Stimulated activated CD4-positive, alpha-beta T cell treated with anti-CD3 and anti-CD28 coated beads, Interleukin-15, amount 100 ng/mL, for 1 hour (primary cell): ENCODE measurements at places on chromosomes 2 and 18.

DNA sequence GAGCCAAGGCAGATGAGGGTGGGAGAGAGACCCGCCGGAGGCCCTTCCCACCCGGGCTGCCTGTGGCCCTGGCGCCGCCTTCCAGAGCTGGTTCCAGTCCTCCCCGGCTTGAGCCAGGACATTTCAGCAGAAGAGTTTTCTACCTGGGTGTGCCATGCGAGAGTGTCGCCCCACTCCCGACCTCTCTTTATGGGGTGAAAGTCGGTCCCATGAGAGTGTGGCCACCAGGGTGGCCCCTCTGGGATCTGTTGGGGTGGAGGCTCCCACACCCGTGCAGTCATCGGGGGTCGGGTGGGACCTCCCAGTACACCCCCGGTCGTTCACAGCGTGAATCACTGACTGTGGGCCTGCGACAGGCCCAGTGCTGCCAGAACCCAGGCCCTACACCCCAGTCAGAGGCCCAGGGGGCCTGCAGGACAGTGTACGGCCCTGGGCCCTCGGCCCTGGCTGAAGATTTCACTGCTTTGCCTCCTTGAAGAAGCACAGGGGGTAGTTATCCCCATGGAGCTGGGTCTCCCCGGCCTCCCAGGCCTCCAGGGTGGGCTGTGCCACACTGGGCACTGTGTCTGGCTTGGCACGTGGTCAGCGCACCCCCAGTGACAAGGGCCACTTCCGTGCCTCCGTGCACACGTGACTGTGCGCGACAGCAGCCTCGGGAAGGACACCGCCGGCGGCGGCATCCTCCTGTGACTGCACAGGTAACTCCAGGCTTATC lies 5.9 kb downstream of the NFATC1 start:
- DNase-seq = no peak

DNA sequence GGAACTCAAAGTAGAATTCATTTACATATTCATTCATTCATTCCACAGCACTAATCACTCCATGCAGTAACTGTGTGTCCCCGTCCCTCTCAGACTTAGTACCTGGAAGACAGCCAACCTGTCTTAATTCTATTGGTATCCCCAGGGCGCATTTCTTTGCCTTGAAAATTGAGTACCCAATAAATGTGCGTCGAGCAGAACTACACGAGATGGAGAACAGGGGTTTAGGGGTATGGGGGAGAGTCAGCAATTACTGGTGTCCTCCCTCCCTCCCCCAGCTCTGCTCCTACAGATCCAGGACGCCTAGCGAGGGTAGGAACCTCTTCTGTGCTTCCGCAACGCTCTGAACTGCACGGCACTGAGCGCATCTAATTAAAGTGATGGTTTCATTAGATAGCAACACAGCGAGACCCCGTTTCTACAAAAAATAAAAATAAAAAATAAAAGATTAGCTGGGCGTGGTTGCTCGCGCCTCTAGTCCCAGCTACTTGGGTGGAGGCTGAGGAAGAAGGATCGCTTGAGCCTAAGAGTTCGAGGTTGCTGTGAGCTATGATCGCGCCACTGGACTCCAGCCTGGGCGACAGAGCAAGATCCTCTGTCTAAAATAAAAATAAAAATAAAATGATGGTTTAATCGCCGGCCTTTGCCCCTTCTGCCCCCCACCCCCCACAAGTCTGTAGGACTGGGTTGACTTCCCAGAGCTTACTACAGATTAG lies 614 bp upstream of the FKBP1B start:
- DNase-seq = no peak

DNA sequence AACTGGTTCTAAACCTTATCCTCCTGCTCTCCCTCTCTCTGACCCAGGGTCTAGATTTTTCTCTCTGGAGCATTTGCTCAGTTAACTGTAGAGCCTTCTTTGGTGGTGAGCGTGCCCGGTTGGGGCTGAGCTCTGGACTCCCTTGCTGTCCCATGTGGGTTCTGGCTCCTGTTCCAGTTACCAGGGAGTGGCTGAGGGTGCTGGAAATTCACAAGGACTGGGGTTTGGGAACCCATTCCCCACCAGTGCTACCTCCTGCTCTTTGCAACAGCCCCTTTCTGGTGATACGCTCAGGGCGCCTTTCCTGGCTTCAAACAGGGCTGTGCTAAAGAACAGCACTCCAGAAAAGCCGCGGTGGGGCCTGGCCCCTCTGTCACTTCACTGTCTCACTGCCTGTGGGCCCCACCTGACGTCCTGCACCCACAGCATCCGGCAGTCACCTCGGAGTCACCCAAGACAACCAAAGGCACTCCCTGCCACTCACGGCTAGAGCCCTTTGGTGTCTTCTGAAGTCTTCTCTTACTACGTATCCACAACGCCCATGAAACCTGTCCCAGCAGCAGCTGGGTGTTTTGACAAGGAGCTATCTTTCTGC lies 41.3 kb downstream of the CAPN13 start:
- DNase-seq = no peak

DNA sequence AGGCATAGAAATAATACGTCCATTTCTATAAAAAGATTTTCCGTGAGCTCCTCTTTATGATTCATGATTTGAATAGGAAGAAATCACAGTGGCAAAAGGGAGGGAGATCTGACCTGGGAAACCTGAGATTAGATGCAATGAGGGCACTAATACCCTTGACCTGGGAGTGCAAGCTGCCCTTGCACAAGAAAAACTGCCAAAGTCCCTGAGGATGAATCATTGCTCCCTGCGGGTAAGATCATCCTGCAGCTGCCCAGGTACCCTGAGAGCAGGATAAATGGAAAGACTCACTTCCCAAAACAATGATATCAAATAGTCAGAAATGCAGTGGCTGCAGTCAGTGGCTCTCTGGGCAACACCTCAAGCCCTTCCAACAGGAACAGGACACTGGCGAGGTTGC lies 11.6 kb downstream of the FHL2 start:
- DNase-seq = no peak

DNA sequence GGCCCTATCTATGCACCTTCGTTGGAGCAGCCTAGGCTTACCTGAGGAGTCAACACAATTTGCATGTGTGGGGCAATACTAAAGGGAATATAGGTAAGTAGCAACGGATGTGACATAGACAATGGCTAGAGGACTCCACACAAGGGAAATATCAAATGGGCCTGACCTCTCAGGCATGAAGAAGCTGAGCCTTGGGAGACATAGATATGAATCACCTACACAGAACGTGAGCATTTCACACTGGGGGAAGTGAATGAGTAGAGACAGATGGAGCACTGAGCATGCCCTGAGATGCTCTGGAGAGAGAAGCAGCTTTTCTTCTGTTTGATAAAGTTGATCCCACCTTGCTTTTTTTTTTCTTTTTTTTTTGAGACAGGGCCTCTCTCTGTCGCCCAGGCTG lies 97.9 kb downstream of the ATL2 start:
- DNase-seq = no peak

DNA sequence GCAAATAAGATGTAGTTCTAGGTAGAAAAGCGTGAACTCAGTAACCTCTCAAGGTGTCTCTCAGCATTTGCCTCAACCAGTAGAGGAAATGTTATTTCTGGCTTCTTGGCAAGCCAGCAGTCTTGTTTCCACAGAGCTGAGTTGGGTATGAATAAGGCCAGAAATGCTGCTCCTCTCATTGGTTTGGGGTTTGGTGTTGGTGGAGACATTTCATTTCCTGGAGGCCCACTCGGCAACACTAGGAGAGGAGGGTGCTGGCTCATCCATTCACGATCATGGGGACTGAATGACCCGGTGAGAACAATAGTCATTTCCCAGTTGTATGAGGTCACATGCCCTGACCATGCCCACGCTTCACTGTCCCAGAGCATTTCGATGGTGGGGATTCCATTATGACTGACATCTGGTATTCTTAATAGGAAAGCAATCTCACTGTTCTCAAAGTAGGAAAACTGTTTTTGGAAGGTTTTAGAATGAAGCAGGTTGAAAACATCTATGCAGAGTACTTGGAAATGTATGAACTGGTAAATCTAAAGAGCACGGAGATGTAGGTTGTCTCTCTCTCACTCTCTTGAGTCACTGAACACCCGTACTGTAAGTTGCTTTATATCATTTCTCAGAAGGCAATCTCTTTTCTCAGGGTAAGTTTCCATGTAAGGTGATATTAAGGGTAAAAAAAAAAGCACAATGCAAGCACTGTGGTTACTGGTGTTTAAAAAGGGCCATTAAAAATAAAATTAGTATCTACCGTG lies 37.1 kb upstream of the CTLA4 start:
- DNase-seq = no peak

DNA sequence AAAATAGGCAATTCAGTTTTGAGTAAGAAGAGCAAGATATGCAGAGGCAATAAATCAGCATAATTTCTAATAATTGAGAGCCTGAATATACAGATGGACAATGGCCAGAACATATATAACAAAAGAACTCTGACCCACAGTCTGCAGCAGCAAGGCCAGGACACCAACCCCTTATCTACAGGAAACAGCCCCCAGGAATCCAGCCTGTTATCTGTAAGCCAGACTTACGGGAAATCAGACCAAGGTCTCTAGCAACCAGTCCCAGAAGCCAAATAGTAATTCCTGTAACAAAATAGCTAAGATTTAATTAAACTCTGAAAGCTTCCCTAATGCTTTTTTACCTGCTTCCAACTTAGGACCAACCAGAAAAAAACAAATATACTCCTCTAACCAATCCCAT lies 434.5 kb upstream of the GYPC start:
- DNase-seq = no peak

DNA sequence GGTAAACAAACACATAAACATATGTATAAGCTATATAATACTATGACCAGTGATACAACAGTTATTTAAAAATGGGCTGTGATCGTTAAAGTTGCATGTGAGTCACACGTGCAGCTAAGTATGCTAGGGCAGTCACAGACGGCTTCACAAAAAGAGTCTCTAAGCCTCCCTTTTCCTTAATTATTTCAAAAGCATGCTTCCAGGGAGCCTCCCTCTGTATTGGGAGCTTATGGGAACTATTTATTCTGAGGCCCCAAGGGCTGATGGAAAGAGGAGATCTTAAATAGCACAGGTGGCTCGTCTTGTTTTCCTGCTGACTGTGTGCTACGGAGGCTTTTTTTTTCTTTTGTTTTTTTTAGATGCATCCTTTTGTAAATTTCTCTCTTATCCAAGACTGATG lies 94.3 kb downstream of the ADCYAP1 start:
- no peak for DNase-seq

DNA sequence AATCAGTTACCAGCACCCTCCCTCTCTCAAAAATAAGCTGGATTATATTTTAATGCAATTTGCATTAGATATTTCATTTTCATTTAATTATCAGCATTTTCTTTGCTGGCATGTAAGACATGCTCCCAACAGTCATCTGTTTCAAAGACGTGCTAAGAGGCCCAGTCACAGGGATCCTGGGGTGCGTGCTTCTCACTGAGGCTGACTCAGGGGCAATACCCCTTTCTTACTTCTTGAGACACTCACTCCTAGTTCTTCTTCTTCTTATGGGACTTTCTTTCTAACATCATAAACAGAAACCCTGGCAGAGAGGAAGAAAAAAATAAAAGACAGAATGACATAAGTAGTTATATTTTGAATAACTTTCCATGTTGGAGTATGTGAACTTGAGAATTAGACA lies 372.1 kb upstream of the MEX3C start:
- no peak for DNase-seq

GRCh38 chr18:25233528-25234321 lies 118.2 kb downstream of the ZNF521 start:
- DNase-seq = no peak

- no peak for DNase-seq
Measured at GRCh38 chr18:31244771-31245394, 73.1 kb upstream of the DSG1 start.

- DNase-seq = no peak
Measured at GRCh38 chr2:99066075-99066958, 75.2 kb upstream of the C2orf15 start.

- no peak for DNase-seq
Measured at GRCh38 chr2:36568516-36569246, 29.3 kb downstream of the FEZ2 start.

GRCh38 chr18:51647942-51648341 lies 450.5 kb upstream of the MEX3C start:
- no peak for DNase-seq
